ENCODE measurements at places on chromosomes 5 and 9.

- DNase-seq: no peak
Measured at GRCh38 chr9:94665613-94666012, 26.3 kb upstream of the FBP1 start.

- DNase-seq: no peak
Measured at GRCh38 chr5:158856291-158856690, 243.4 kb downstream of the EBF1 start.

GRCh38 chr5:56964173-56964572 is 12.2 kb upstream of the MIER3 start:
- no peak for DNase-seq

GRCh38 chr5:76952795-76953536 is at the start of gene CRHBP:
CRHBP (plus strand) TSS chr5:76953045; CDS start chr5:76953135, 90 bp downstream.
- no peak for DNase-seq

DNA sequence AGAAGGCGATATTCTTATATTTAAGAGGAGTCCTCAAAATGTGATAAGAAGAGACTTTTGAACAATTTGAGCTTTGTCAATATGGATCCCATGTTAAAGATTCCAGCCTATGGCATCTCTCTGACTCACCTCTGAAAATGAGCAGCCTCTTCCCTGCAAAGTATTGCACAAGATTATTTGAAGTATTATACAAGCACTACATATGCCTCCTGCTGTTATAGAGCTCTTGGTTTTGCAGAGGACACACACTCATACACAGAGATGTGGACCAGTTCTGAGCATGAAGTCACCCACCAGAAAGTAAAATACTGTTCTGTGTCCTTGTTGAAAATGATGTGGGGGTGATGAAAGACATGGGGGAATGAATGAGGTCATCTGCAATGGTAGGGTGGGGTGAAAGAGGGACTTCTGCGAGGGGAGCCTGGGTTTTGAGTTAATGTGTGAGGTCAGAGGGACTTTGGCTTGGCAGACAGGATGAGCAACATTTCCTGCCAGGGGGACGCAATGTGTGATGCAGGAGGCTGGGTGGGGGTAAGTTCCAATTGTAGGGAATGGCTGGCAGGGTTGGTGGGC is 25.8 kb downstream of the FBXL7 start:
- no peak for DNase-seq

GRCh38 chr9:69063839-69064238 is 28.3 kb downstream of the FXN start:
- no peak for DNase-seq

- no peak for DNase-seq
Measured at GRCh38 chr5:75496026-75496425, 15.4 kb downstream of the CERT1 start.

DNA sequence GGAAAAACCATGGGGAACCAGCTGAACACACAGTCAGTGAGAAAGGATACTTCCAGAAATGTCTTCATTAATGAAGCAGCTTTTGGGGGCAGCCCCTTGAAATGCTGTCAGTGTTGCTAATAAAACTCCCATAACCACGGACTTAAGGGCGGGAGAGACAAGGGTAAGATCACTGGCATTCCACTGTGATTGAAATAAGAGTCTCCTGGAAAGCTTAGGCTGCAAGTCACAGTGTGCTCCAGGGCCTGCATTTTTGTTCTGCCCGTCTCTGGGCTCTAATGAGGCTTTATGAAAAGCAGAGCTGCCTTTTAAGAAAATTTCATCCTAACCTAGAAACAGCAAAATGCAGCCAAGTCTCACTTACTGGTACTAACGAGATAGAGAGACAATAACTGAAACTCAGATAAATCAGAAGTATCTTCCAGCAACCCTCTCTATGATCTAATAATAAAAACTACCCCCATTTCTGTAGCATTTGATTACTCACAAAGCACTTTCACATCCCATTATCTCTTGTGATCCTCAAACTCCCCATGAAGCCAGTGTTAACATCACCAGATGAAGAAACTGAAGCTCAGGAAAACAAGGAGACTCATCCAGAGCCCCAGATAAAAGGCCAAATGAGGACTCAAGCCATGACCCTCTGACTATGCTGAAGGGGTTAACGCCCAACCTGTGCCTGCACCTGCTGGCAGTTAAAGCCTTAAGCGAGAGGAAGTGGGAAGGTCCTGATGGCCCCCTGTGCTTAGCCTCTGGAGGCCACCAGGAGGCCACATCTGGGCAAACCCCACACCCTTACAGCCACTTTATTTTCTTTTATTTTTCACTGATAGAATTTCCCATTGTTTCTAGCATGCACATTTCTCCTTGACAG is 37.5 kb downstream of the SPOCK1 start:
- DNase-seq: no peak

- peak; percentile 24 for DNase-seq
Measured at GRCh38 chr5:137833463-137833862, 34.2 kb upstream of the MYOT start.

GRCh38 chr9:37507566-37508134 is 21.9 kb downstream of the POLR1E start:
- no peak for DNase-seq

GRCh38 chr9:79817438-79818004 is 245.8 kb downstream of the TLE4 start:
- no peak for DNase-seq

GRCh38 chr5:538271-538771 is 14.1 kb upstream of the SLC9A3 start:
- DNase-seq: no peak

DNA sequence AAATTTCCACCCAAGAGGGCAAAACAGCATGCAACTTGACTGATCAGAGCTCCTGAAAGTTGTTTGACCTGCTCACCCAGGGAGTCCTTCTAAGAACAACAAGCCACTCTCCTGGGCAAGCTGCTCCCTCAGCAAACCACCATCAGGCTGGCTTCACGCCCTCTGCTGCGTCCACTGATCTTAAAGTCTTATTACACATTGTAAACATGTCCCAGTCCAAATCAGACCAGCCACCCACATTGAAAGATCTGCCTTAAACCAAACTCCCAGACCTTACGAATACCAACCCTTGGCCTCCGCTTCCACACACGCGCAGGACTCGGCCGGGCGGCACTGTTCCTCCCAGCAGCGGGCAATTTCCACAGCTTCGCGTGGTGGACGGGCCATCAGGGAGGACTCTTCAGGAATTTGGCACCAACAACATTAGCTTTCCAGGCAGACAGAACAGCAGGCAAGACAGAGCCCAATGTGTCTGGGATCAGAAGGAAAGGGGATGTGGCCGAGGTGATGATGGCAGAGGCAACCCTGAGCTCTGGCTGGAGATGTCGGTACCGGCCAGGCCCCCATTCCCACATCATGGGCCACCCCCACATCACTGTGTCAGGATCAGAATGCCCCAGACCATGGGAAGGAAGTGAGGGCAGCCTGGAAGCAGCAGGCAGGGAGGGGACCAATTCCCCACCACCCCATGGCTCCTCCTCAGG is 56.8 kb downstream of the SEMA4D start:
- no peak for DNase-seq

GRCh38 chr5:133933169-133933509 is 35.3 kb downstream of the C5orf15 start:
- no peak for DNase-seq

- no peak for DNase-seq
Measured at GRCh38 chr5:169758886-169759285, 121.8 kb downstream of the DOCK2 start.

GRCh38 chr5:146116361-146116760 is 11.0 kb upstream of the PLAC8L1 start:
- no peak for DNase-seq

GRCh38 chr5:90446961-90447360 is 27.6 kb downstream of the MBLAC2 start:
- peak; percentile 5 for DNase-seq

GRCh38 chr5:2901511-2901910 is 150.0 kb upstream of the IRX2 start:
- DNase-seq: no peak

DNA sequence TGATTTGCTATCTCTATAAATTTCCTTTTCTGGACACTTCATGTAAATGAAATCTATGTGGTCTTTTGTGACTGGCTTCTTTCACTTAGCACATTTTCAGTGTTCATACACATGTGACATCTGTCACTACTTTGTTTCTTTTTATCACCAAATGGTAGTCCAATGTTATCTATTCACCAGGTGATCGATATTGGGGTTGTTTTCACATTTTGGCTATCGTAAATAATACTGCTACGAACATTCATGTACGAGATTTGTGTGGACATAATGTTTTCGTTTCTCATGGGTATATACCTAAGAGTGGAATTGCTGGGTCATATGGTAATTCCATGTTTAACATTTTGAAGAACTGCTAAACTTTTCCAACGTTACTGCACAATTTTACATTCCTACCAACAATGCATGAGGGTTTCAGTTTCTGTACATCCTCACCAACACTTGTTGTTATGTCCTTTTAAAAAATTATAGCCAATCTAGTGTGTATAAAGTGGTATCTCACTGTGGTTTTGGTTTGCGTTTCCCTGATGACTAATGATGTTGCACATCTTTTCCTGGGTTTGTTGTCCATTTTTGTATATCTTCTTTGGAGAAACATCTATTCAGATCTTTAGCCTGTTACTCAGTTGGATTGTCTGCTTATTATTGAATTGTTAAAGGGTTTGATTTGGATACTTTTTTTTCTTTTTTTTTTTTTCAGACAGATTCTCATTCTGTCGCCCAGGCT is 263.0 kb downstream of the PDZD2 start:
- no peak for DNase-seq

DNA sequence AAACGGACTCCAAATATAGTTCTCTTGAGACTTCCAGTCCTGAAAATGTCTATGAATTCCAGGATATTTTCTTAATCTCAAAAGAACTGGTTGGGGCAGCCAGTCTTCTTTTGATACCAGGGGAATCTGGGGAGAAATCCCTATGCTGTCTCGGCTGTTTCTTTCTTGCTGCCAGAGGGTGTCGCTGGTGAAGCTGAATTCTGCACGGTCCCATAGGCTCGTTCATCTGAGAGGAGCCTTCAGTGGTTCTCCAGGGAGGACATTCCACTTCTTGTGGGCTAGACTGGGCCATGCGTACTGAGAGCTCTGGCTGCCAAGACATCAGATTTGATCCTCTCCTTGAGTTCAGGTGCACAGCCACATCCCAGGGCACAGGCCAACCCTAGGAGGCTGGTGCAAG is 155.0 kb upstream of the CLINT1 start:
- DNase-seq: peak; percentile 20

DNA sequence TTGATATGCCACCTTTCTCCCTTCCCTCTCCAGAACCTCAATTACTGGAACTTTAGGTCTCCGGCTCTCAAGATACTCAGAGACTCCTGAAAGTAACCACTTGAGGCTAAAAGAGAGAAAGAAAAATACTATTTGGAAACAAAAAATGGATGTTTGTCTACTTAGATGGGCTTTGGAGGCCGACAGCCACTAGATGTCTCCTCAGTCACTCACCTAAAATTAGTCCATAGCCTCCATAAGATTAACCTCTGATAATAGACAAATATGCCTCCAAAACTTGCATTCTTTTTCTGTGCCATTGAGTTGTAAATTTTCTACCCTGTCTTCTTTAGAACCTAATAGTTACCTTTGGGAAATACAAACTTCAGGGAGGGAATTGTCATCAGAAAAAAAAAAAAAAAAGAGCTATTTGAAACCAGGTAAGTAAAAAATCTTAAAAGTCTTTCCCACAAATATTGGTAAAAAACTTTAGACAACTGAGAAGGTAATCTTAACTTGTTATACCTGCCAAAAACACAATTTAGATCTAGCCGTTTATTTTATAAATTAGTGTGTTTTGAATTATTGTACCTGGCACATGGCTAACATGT is 11.2 kb upstream of the PCDH1 start:
- DNase-seq: no peak

GRCh38 chr5:35681911-35682310 is 64.2 kb downstream of the SPEF2 start:
- DNase-seq: no peak

All from astrocyte of the cerebellum (primary cell).